Camera-type eye (tissue), 1 donor: ENCODE measurements at places on chromosomes 4 and X. TPM values are rescaled to one million over a fixed set of nuclear protein-coding genes. Genes with fewer than 3 reads are reported as not detected.

ETDA gene
- total RNA-seq = not detected

SUPT20HL1 gene
- not detected for total RNA-seq

ADAD1 gene
- total RNA-seq = not detected

KLHL13 gene
- total RNA-seq = 36.2 TPM

HPGDS gene
- 1.3 TPM for total RNA-seq

CCDC120 gene
- 5.6 TPM for total RNA-seq

EVC2 gene
- total RNA-seq = 10.8 TPM

GPRIN3 gene
- 33.2 TPM for total RNA-seq

ARMCX2 gene
- total RNA-seq = 87.9 TPM

MEPE gene
- total RNA-seq = not detected

ARHGAP10 gene
- 37.3 TPM for total RNA-seq

DKK2 gene
- 54.8 TPM for total RNA-seq

GAGE12F gene
- not detected for total RNA-seq
